Left renal pelvis (tissue), 4 donors: ENCODE measurements at places on chromosomes 16 and 17.
A peak's percentile ranks its signal among the peaks of the same experiment; 100 is the strongest.

- no peak for DNase-seq
Observed at GRCh38 chr16:10103700-10104099, 78.5 kb downstream of the GRIN2A start.

- DNase-seq = no peak
Observed at GRCh38 chr16:16010194-16010593, 60.8 kb downstream of the ABCC1 start.

- DNase-seq = no peak
Observed at GRCh38 chr17:41917192-41917591, 1.6 kb downstream of the ACLY start.

DNA sequence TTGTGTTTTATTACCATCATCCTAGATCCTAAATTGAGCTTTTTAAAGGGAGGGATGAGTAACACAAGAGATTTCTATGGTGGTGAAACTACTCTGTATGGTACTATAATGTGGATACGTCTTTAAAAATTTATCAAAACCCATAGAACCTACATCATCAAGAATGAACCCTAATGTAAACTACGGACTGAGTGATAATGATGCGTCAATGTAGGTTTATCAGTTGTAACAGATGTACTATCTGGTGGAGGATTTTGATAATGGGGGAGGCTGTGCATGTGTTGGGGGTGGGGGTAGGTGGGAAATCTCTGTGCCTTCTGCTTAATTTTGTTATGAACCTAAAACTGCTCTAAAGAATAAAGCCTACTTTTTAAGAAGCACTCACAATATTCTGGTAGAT lies 724.1 kb upstream of the SOX9 start:
- no peak for DNase-seq

DNA sequence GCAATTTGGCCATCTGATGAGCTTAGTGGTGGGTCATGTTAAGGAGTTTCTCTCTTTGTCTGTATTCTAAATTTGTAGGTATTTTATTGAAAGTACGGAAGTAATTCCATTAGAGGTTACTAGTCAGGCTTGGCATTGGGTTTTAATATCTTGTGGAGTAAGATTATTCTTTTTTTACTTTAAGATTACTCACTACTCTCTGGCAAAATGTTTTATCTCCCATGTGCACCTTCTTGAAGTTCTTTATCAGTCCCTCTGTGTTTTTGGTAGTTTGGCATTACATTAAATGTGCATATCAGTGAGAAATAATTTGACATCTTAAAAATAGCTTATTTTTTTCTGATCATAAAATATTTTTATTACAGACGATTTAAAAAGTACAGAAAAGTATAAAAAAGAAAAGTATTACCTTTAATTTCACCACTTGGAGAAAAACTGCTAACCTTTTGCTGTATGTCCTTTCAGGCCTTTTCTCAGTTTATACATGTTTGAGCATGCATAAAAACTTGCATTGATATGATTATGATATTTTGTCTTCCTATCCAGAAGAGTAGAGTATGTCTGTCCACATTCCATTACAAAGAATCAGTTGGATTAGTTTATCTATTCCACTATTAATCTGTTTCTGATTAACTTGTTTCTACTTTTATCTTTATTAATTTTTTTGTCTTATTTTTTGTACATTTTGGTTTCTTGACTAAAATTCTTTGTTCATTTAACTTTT lies 198.3 kb downstream of the SPECC1 start:
- no peak for DNase-seq

DNA sequence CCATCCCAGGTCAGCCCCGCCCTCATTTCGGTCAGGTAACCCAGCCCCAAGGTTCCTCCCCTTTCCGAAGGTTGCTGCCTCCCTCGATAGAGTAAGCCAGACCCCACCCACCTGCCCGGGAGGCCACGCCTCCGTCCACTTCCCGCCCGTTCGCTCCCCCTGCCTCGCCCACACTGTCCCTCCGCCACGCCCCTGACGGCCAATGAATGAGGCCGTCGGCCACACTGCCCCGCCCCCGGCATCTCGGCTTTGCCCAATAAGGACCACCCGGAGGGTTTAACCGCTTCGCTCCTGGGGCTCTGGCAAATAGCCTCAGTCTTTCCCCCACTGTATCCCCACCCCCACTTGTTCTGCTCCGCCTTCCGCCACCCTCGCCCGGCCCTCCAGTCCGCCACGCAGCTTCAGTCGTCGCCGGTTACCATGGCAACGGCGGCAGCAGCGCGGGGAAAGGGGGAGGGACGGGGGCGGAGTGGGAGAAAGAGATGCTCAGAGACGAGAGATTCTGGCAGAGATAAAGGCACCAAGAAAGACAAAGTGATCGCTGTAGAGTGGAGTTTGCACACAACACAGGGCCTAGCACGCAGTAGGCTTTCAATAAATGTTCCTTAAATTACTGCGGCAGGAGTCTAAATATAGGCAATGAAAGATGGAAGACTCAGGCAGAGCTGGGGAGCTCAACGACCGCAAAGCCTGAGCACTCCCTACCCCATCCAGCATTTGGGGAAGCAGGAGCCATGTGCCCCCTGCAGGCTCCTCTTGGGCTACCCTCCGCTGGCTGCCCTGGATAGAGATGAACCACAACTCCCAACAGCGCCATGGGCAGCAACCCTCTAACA lies 5.1 kb downstream of the DLG4 start:
- DNase-seq = peak; percentile 93

DNA sequence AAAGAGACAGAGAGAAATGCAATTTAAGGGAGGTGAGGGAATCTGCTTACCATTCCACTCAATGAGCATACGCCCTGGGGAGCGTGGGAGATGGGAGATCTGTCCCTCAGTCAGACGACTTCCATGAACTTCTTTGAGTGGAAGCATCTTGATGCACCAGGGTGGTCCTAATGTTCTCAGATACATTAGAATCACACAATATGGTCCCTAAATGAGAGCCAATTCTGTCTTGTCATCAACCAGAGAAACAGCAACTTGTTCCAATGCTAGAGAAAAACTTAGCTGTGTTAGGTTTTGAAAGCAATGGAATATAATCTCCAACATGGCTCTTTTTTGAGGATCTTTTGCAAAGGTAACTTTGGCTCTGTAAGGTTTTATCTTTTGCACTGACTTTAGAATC lies 44.1 kb downstream of the GPR139 start:
- DNase-seq = no peak

DNA sequence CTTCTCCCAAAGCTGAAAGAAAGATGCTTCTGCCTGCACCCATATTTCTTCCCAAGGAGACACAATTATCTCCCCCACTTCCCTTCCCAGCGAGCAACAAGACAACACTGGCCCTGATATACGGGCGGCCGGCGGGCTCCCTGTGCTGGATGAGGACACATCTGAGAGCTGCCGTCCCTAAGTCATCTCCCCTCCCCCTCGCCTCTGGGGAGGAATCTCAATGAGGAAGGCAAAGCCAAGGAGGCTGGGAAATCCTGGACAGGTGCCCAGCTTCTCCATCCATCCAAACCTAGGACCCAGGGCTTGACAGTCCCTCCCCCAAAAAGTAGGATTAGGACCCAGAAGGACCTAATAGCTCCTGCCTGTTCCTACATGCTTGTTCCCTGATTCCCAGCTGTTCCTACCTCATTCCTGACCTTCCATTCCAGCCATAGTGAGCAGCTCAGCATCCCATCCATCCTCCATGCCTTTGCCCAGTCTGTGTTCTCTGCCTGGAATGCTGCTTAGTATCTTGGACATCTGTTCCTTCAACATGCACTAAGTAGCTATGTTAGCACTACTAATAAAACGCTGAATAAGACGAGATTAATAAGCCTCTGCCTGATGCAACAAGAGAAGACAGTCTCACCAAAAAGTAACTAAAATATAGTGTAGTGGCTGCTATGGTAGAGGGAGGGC lies 167.9 kb downstream of the CCT6B start:
- no peak for DNase-seq

- no peak for DNase-seq
Observed at GRCh38 chr17:82647593-82648164, 565 bp downstream of the WDR45B start.

DNA sequence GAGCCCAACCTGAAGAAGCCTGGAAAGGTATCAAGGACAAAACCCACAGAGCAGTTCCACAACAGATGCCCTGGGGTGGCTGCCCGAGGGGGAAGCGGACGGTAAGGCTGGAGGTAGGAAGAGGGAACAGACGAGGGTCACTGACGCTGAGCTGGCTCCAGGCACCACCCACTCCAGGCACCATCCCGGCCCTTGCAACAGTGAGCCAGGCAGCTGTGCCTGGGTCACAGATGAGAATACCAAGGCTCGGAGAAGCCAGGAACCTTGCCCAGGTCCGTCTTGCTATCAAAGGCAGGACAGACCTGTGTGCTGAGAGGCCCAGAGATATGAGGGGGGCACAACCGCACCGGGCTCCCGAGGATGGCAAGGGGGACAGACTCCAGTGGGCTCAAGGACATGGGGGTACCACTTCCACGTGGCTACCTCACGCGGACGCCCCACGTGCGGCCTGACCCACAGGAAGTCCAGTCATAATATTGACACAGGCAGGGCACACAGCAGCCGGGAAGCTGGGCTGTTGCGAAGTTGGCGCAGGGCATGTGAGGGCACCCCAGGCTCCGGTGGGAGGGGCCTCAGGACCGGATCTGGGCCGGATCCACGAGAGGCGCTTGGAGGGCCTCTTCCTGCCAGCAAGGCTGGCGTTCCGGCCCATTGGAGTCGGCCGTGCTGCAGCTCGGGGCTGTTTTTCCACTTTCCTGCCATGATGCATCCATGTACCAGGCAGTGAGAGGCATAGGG lies 29.9 kb downstream of the PEMT start:
- no peak for DNase-seq

- DNase-seq = no peak
Observed at GRCh38 chr17:45265821-45266220, 3.9 kb upstream of the SPATA32 start.

DNA sequence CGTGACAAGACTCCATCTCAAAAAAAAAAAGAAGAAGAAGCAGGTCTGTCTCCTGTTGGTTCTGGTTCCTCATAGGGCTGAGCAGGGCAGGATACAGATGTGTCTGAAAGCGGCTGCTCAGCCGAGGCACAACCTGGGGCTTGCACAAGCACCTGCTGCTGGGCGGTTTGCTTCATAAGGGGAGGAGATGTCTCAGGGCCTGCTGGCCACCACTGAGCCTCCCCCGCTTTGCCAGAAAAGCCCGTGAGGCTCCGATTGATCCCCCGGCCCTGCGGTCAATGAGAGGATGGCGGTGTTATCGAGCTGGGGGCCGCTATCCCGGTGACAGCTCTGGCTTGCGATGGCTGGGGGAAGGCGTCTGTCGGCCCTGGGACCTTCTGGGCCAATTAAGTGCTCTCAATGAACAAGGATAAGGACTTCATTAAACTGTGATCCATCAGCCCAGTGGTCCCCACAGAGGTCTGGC lies 162.0 kb downstream of the SDK2 start:
- DNase-seq = no peak

DNA sequence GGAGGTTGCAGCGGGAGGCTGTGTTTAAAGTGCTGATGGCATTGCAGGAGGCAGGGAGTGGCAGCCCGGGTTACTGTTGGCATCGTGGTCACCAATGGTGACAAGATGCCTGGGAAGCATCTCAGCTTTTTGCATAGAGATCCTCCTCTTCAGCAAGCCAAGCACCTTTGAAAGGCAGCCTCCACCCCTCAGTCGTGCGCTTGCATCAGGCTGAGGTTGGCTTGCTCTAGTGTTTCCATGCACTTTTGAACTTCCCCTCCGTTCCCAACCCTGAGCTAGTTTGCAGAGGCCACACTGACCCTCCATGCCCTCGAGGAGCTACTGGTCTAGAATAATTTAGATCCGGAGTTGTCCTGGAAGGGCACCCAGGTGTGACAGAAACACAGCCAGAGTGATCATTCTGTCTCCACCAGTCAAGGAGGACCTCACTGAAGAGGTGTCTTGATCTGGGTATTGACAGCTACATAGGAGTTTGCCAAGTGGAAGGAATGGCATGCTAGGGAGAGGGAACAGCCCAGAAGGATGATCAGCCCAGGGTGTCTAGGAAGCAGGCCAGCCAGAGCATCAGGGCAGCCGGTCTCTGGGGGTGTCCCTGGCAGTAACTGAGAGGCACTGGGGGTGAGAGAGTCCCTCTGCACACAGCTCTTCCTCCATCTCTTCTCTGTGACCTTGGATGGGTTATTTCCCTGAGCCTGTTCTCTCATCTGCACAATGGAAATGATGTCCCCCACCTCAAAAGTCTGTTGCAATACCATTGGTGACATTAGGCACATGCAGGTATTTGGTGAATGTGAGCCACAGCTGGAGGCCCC lies 7.7 kb downstream of the BEAN1 start:
- no peak for DNase-seq

DNA sequence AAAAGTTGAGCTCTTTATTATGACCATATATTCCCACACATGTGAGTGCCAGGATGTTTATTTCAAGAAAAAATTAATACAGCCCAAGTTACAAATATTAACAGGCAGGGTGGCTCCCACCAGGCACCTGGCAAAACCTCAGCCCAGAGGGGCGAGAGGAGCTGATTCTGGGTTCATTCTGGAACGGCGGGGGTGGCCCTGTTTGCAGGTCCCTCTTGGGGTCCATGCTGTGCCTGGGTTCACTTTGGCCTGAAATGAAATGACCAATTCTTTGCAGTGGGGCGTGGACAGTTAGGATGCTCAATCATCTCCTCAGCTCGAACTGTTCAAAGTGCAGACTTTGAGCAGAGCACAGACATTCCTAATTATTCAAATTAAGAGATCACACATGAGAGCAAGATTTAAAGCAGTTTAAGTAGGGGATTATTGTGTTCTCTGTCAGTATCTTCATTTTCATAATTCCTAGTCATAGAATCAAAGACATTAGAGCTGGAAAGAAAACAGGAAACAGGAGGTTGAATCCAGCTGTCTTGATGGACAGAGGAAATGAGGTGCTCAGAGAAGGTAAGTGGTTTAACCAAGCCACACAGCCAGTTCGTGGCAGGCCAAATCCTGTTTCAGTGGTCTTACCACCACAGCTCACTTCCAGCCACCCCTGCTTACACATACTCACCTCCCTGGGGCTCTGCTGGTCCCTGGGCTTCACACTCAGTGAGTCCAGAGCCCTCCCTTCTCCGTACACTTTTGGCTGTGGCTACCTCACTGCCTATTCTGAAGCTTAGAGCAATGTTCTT lies 363.9 kb upstream of the TNRC6C start:
- no peak for DNase-seq

DNA sequence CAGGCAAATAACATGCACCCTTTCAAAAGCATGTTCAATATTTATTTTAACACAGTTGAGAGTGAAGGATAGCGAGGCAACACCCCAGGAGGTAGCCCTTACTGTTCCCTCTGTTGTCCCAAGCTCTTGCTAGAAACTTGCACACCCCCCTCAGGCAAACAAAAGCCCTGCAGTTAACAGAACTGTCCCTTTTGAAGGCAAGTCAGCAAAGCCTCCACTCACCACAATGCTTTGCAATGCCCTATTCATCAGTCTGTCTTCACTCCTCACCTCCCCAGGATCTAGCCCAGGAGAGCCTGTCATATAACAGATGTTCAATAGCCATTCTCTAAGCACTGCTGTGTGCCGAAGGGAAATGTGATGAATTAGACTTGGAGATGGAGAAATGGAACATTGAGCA lies 3.5 kb upstream of the CNEP1R1 start:
- DNase-seq = no peak

- no peak for DNase-seq
Observed at GRCh38 chr16:83706394-83706793, 101.4 kb upstream of the HSBP1 start.

DNA sequence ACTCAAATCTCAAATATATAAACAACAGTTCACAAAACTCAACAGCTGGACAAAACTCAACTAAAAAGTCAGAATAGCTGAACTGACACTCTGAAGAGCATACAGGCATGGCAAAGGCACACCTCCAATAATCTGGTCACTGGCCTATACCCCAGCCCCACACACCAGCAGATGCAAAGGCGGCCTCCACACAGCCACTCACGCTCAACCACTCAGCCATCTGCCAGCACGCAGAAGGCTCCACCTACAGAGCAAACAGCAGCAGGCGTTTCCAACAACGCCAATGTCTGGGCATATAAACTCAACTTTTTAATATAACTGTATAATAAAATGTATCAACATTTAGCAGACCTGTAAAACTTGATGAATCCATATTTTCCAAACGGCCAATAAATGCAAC lies 17.2 kb downstream of the USP7 start:
- no peak for DNase-seq
